GM13977 (cell line): ENCODE measurements at places on chromosomes 11 and 22.

GRCh38 chr22:23574371-23574811 lies 5.7 kb downstream of the IGLL1 start:
- DNase-seq: no peak

- no peak for DNase-seq
Measured at GRCh38 chr22:31496735-31497146, 405 bp downstream of the SFI1 start.

- DNase-seq: no peak
Measured at GRCh38 chr11:96943970-96944369, 554.2 kb downstream of the JRKL start.

DNA sequence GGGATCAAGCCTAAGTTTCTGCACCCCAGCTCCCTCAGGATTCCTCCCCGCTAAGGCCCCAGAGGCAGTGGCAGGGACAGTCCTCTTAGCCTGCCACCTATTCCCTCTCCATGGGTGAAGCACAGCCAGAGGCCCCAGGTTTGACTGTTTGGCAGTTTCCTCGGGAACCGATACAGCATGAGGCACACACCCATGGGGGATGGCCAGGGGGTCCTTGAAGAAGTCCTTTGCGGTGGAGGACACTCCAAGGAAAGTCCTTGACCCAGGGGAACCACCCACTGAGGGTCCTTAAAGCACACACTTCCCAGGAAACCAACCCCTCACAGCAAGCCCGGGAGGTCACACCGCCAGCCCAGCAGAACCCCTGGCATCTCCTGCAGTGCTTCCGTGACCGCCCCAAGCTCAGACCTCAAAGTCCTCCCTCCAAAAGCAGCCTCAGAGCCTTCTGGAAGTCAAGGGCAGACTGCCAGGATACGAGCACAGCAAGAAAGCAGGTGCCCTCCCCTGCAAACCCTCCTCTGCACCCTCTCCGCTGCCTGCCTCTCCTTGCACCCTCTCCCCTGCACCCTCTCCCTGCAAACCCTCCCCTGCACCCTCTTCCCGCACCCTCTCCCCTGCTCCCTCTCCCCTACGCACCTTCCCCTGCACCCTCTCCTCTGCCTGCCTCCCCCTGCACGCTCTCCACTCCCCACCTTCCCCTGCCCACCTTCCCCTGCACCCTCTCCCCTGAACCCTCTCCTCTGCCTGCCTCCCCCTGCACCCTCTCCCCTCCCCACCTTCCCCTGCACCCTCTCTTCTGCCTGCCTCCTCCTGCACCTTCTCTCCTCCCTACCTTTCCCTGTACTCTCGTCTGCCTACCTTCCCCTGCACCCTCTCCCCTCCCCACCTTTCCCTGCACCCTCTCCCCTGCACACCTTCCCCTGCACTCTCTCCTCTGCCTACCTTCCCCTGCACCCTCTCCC lies 1.4 kb downstream of the SIGIRR start:
- no peak for DNase-seq

DNA sequence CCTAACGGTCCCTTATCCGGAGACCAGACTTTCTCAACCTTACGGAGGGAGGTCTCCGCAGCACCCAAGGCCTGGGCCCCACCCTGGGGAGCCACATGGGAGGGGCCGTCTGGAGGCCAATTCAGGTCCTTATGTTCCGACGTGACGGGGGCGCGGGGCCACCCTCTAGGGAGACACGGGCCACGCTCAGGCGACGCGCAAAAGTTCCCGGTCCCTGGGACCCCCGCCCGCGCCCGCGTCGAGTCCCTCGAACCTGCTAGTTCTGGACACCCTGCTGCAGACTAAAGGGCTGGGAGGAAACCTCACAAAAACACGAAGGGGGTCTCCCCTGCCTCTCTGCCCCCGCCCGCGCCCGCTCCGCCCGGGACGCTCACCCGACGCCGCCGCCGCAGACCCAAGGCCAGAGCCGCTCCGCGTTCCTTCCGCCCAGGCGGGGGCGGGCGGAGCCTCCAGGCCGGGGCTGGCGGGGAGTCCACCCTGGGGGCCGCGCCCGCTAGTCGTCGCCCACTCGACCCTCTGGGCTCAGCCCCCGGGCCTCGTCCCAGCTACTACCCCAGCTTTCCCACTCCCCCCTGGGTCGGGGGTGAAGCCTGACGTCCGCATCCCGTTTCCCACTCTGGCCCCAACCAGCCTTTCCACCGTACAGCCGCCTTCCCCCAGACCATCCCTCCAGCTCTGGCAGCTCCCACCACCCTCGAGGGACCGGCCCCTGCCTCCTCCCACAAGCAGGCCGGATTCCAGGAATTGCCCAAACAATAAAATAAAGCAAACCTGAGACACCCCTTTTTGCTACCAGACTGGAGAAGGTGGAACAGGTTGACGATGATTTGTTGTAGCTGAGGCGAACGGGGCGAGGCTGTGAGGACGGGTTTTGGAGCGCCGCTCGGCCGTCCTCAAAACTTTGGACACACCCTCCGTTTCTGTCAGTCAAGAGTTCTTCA lies 2.7 kb downstream of the RNH1 start:
- peak; percentile 69 for DNase-seq

DNA sequence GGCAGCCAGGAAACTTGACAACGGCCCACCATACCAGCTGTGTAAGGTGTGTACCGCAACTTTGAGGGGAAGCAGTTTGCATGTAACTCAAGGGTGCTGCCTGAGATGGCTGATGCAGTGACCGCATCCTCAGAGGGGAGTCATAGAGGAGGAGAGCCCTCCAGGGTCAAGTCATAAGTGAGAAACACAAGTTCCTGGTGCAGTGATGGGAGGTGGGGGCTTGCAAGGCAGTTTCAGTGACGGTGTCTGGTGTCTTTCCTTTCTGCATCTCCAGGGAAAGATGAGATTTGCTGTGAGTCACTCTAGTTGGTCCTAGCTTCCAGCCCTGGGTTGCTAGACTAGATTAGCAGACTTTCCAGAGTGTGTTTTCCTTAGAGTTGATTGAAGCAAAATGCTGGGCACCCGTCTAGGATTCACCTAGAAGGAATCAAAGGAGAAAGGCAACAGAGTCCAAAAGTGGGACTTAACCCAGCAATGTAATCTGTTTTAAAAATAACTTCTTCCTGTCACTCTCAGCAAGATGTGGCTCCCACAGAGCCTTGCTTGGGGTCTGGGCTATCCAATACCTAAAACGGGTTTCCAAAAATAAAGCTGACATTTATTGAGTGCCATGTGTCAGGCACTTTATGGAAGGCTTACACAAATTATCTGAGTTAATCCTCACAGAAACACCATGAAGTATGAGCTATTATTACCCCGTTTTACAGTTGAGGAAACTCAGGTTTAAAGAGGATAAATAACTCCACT lies 265.4 kb upstream of the PLET1 start:
- no peak for DNase-seq

- no peak for DNase-seq
Measured at GRCh38 chr11:95065336-95065735, 1.4 kb upstream of the SRSF8 start.

DNA sequence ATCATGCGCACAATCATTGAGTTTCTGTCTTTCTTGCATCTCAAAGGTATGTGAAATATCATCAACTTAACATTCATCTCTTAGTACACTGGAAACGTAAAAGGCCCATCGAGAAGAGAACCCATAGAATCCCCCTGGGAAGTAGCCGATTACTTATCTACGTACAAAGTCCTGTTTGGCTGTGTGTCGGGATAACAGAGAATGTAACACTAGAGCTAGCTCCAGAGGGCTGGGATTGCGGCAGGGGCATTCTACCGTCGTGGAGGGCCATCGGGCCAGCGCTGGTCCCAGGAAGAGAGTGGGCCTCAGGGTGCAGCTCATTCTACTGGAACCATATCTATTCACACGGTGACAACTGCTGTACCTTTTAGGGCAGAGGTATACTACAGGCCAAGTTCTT lies 4.5 kb downstream of the GAL start:
- DNase-seq: no peak

DNA sequence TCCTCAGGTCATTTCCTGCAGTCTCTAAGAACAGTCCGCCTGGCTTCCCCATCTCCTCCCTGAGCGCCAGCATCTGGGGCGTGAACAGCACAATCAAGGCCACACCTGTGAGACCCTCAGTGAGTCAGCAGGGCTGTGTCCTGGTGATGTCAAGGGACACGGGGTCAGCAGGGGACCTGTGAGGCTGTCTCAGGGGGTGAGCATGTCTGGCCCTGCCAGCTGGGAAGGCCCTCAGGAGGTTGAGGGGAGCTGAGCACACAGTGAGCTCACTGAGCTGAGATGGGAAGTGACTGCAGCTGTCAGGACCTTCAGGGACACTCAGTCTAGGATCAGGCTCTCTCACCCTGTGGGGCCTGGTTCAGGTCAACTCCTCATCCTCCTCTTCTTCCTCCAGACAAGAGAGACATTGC lies 46.6 kb upstream of the VPREB1 start:
- DNase-seq: no peak

- DNase-seq: no peak
Measured at GRCh38 chr22:46596819-46597218, 23.4 kb upstream of the GRAMD4 start.

GRCh38 chr11:86070142-86071056 lies 1.5 kb upstream of the PICALM start:
- no peak for DNase-seq
